ENCODE measurements at places on chromosomes 12 and 14.

DNA sequence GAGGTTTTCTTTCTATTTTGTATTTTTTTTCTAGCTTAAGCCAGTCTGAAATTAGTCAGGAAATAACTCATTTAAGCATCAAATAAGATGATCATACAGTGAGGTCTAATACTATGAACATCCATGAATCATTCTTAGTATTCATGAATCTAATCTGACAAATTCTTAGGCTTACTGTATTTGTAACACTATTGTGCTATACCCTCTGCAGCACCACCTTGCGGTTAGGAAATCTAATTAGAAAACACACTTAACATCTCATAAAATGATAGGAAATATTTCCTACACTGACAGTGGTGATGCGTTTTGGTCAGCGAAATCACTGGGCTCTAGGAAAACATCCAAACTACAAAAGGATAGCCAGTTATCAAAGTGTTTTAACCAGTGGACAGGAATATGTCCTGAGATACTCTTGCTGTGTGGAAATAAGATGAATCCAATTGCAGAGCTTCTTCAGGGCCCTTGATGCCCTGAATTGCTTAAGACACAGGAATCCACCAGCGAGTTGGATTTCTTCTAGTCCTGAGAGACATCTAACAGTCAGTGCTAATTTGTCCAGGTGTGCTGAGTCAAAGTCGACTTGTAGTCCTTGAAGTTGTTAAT, 109.3 kb upstream of the MYF6 start:
- no peak for DNase-seq

DNA sequence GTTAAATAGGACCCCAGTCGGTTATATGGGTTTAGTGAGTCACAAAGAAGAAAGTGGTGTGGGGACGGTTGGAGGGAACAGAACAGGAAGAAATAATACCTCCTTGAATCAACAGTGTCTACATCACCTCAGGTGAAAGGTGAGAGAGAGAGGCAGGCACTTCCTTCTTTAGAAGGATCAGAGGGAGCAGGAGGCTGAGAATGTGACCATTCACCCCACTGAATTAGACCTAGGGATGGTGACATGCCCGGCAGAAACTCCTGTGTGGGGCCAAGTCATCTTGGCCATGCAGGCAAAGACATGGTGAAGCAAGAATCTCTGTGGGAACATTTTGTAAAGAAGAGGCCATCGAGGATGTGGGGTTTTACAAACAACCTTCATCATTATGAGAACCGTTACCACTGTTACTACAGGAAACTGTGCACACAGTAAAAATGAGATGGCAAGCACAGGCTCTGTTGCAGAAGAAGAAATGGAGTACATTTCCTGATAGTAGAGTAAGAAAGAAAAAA, 1196.9 kb downstream of the VRK1 start:
- DNase-seq, result no peak

- no peak for DNase-seq
These were observed 313.7 kb downstream of the ADAMTS20 start for GRCh38 chr12:43238281-43238680.

DNA sequence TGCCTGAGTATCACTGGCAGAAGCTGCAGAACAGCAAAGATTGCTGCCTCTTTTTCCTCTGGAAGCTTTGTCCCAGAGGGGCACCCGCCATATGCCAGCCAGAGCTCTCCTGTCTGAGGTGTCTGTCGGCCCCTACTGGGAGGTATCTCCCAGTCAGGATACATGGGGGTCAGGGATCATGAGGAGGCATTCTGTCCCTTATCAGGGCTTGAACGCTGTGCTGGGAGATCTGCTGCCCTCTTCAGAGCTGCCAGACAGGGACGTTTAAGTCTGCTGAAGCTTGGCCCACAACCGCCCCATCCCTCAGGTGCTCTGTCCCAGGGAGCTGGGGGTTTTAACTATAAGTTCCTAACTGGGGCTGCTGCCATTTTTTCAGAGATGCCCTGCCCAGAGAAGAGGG, 20.3 kb downstream of the CLEC2B start:
- no peak for DNase-seq

DNA sequence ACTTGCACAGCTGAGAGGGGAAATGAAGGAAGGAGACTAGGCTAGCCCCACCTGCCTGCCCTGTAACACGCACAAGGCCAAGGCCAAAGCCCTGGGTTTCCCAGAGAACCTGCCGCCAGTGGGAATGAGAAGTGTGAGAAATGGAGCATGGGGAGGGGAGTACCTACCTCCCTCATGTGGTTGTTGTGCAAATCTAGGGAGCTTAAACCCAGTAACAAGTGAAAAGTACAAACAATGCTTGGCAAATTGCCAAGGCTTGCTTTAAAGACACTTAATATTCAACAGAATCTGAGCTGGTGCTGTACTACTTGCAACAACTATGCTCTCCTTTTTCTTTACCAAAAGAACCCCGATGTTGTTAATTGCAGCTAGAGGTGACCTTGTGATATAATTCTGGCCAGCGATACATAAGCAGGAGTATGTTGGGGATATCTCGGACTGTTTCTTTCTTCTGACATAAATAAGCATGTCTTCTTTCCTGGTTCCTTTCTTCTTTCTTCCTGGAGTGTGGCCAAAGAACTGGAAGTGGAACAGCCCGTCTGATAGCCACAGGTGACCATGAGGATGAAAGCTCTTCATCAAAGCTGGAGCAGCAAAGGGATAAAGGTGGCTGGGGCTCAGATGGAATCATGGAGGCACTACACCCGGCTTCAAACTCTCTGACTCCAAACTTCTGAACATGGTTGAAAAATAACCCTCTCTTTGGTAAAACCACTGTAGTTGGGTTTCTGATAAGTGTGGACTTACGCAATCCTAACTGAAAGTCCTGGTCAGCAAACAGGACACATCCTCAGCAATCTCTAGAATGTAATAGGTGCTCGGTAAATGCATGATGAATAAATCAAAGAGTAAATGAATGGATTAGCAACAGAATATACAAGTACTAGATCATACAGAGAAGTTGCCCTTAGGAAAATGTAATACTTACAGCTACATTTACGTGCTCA, 207.9 kb downstream of the NUAK1 start:
- DNase-seq, result no peak

DNA sequence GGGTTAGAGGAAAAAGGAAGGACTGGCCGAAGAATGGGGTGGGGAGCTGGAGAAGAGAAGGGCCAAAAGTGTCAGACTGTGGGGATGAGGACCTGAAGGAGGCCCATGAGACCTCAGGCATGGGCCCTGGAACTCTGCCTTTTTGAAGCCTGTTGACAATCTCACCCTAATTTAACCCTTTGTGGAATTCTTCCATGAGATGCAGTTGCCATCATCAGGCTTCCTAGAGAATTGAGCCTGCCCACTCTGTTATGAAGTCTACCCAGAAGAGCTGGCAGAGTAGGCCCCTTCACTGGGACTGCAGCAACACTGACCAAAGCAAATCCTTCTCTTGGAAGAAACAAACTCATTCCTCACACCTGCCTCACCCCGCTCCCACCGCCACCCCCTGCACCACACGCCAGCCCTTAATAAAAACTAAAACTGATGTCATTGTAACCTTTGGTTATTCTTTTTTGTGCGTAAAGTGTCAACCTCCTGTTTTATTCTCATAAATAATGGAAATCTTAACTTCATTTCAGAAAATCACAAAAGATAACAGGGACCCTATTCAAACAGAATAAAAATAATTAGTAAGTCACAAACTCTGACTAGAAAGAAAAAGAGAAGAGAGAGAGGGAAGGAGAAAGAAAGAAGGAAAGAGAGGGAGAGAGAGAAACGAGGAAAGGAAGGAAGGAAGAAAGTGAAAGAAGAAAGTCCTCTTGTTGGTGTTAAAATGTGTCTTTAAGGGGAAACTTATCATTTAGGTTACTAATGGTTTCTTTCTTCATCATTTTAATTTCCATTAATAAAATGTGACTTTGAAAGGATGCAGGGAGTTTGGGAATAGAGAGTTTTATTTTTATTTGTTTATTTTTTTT, 61.3 kb downstream of the CRADD start:
- DNase-seq, result no peak

DNA sequence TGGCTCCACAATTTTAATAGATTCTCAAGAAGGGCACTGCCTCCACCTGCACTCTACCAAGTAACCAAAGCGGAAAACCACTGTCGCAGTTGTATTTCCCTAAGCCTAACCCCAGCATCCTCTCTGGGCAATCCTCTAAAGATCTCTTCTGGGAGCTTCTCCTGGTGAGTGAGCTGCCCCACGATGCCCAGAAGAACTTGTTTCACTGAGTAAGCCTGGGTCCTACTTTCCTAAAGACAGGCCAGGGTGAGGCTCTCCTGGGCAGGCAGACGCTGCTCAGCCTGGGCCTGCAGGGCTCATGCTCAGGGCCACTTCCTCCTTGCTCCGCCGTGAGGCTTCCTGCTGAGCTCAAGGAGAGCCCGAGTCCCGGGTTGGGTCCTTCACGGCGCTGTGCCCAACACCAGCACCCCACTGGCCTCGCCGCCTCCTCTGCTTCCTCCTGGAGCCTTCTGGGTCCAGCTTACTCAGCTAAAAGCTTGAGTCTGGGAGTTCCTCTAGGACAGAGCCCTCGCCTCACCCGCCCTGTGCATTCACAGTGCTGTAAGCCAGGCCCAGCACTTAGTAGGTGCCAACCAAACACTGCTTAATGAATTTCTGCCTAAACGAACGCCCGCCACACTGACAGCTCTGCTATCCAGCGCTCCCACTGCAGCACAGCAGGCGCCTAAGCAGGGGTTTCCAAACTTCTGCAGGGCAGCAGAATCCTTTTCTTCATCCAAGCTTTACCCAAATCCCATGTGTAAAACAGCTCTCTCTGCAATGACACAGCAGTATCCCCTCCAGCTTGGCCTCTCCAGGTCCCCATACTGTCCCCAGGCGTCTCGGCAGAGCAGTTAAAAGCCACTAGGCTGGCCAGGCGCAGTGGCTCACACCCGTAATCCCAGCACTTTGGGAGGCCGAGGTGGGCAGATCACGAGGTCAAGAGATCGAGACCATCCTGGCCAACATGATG, 5.7 kb downstream of the RAB35 start:
- peak; percentile 19 for DNase-seq

GRCh38 chr12:59651229-59651920, 55.5 kb downstream of the SLC16A7 start:
- DNase-seq, result no peak

DNA sequence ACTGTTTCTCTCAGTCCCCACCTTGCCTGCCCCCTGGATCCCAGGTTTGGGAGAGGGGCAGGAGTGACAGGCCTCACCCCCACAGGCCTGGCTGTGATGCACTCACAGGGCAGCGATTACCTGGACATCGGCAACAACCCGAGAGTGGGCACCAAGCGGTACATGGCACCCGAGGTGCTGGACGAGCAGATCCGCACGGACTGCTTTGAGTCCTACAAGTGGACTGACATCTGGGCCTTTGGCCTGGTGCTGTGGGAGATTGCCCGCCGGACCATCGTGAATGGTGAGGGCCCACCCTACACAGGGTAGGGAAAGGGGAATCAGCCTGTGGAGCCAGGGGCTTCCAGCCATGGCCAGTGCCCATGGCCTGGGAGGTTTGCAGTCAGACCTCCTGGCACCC, 8.6 kb downstream of the ACVRL1 start:
- no peak for DNase-seq

- no peak for DNase-seq
These were observed 2.7 kb downstream of the ASIC1 start for GRCh38 chr12:50060120-50060468.

DNA sequence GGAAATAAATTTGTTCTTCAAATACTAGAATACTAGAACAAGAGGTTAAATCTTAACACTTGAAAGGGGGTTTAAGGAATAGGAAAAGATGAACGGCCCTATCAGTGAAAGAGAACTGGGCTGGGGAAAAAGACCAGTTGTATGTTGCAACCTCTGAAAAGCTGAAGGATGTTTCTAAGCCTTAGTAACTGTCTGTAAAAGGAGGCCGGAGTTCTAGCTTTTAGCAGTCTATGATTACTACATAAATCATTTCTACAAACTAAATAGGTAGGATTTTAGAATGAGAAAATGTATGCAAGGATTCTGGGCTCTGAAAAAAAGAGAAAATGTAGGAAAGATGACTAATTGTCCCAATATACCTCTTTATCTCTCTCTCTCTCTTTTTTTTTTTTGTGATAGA, 4.9 kb downstream of the CERS5 start:
- no peak for DNase-seq

DNA sequence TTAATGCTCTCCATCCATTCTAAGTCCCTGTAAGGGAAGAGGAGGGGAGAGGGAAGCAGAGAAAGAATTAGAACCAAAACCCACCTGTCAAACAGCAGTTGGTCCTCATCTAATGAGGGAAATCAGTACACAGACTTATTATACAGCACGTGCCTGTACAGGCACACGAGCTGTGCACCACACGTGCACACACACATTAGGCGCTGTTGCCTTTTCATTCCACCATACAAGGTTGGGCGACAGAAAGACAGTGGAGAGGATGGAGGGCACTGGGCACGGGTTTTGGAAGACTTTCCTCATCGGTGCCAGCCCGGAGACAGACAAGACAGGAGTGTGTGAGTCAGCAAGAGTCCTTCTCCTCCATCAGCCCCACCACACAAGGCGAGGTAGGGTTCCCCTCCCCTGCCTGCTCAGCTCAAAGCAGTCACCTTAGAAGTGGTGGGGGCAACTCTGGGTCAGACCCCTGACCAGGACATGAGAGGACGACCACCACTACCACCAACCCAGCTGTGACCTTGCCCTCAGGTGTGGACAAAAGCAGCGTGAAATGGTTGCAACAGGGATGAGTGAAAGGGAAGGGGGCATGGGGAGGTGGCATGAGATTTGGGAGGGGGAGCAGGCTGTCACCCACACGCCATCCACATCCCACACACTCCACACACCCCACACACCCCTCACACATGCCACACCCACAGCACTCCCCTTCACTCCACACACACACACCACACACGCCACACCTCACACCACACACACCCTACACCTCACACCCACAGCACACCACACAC, 80.7 kb downstream of the ACTN1 start:
- no peak for DNase-seq

GRCh38 chr12:22527999-22528398, 16.3 kb downstream of the C2CD5 start:
- no peak for DNase-seq

GRCh38 chr12:58252914-58253313, 311.5 kb downstream of the ATP23 start:
- DNase-seq, result no peak

DNA sequence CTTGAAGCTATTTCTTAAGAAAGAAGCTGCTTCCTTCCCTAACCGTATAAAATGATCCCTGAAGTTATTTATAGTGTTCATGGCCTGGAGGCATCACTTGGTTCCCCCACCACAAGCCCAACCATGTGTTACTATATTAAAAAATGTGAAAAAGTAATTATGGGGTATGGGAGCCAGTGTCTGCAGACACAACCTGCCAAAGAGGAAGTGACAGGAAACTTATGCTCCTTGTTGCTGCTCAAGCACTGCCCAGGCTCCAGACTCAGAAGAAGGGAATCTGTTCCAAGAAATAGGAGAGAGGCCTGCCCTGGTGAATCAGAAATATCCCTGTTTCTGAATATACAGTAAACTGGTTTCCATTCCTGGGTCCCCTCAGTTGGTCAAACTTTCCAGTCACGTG, 217.2 kb upstream of the BMP4 start:
- DNase-seq, result no peak

DNA sequence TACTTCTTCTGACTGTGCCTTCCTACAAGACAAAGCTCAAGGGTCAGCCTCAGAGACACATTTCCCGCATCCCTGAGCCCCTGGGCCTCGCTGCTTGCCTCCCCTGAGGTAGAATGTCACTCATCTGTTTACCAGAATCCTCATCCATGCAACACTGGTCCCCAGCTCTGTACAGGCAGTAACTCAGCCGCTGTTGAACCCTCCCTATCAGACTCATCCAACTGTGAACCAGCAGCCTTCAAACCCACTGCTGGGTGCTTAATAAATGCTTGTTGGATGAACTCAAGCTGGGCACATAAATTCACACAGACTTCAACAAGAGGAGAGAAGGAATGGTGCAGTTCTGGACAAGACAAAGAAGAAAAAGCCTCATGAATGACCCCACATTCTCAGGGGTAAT, 6.1 kb downstream of the NT5DC3 start:
- no peak for DNase-seq
